ENCODE measurements at places on chromosomes 1 and 21.
A peak's percentile ranks its signal among the peaks of the same experiment; 100 is the strongest.

- DNase-seq = no peak
These were observed 20.1 kb upstream of the MACF1 start for GRCh38 chr1:39184354-39184818.

DNA sequence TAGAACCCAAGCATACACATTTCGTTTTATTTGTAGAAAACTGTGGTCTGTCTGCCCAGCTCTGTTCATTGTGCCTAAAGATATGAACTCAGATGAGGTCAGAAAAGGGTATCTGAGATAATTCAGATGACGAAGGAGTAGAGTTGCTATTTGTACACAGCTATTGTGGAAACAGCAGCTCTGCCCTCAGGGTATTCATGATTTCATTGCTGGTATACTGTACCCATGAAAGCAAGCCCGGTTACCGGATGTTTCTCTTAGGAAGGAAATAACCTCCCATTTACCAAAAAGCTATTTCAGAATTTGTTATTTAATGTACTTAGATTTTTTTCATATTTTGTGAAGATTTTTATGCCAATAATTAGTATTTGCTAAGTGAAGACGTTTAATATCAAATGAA lies 37.8 kb downstream of the SMAP2 start:
- DNase-seq = no peak

DNA sequence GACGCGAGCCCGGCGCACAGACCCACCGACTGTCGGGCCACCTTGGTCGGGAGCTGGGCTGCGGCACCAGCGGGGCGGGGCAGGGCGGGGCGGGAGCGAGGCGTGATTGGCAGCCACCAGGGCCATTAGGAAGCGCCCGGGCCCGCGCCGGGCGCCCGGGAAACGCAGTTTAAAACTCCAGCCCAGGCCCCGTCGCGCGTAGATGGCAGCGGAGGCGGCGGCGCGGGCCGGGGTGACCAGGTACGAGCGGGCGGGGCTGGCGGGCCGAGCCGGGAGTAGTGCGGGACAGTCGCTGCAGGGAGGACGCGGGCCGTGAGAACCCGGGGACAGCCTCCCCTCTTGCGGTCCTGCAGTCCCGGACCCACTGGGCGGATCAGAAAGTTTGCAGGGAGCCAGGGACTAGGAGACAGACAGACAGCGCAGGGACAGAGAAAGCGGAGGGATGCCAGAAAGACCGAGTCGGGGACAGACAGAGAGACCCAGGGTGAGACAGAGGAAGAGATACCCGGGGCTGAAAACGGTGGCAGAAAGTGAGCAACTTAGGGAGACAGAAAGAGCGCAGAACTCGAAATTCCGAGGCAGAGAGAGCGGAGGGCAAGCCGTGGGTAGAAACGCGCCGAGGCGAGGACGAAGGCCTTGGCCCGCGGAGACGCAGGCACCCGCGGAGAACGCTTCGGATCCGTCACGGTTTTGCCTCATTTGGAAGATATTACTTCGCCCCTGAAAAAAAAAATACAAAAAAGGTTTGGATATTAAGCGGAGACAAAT lies at the start of gene DMBX1:
TSS of gene DMBX1 (plus strand) at position 199 of the 768 bp plus-strand sequence. CDS start 17,175 bp downstream, outside the sequence.
- no peak for DNase-seq

- DNase-seq = peak; percentile 78
These were observed 550.2 kb downstream of the USP25 start for GRCh38 chr21:16279731-16280581.

DNA sequence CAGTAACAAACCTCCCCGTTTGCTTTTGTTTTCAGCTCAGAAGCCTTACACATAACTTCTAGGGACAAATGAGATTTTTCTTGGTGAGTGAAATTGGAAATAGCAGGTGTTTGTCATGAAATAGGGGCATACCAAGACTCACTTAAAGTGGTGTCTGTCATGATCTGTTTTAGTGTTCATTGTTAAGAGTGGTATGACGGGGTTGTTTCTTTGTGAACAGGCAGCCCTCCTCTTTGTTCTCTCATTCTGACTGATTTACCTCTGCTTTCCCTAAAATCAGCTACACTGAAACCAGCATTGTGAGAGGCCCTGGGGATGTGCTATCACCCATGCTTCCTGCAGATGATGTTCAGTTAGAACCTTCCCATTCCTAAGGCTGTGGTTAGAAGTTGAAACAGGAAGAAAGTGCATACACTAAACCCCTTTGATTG lies 2.5 kb upstream of the ERO1B start:
- no peak for DNase-seq

- peak; percentile 82 for DNase-seq
These were observed 63.4 kb downstream of the OPTC start for GRCh38 chr1:203557390-203557789.

Measured in adrenal gland (tissue), 19 donors.